ENCODE measurements at places on chromosomes 5 and 9.

DNA sequence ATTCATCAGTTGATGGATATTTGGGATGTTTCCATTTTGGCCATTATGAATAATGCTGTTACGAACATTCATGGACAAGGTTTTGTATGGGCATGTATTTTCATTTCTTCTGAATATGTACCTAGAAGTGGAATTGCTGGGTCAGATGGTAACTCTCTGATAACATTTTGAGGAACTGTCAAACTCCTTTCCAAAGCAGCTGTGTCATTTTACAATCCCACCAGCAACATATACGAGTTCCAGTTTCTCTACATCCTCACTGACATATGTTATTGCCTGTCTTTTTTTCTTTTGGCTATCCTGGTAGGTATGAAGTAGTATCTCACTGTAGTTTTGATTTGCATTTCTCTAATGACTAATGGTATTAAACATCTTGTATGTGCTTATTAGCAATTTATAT is 86.7 kb downstream of the PRKACG start:
- no peak for DNase-seq

DNA sequence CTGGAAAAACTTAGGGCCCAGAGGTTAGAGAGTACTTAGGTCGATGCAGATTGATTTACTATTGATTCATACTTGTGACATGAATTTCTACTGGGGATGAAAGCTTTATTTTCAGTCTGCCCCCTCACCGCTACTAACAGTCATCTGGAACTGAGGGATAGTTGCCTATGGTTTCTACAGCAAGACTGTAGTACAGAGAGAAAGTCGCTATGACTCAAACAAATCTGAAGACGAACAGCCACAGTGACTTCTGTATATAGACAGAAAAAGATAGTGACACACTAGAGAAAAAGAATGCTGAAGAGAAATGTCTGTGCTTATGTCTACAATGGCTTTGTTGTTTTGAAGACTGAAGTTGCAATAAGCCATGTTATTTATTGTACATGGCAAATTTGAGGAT is 17.3 kb downstream of the OR13D1 start:
- DNase-seq, result no peak

DNA sequence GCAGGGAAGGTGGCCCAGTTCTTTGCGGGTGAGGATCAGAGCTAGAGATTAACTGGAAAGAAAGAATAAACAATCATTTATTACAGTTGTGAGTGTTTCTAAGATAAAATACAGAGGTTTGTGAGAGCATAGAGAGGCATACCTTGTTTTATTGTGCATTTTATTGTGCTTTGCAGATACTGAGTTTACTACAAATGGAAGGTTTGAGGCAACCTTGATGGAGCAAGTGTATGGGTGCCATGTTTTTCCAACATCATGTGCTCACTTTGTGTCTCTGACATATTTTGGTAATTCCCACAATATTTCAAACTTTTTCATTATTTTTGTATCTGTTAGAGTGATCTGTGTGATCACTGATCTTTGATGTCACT is 715 bp upstream of the C5orf34 start:
- no peak for DNase-seq

DNA sequence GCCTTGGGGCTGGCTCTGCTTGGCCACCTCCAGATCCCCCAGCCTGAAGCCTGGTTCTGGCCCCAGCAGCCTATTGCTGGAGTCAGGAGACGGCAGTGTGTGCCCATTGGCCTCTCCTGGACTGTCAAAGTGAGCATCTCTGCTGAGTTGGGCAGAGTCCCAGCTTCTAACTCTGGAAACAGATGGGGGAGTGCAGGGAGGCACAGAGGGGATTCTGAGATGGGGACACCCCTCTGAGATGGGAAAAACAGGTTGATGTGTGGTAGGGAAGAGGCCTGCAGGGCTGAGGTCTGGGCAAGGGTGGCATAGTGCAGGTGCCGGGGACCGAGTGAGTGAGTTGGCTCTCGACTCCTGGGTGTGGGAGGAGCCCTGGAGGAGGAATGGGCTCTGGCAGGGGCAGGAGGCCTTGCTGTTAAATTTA is 27.5 kb downstream of the PHF2 start:
- DNase-seq, result no peak

DNA sequence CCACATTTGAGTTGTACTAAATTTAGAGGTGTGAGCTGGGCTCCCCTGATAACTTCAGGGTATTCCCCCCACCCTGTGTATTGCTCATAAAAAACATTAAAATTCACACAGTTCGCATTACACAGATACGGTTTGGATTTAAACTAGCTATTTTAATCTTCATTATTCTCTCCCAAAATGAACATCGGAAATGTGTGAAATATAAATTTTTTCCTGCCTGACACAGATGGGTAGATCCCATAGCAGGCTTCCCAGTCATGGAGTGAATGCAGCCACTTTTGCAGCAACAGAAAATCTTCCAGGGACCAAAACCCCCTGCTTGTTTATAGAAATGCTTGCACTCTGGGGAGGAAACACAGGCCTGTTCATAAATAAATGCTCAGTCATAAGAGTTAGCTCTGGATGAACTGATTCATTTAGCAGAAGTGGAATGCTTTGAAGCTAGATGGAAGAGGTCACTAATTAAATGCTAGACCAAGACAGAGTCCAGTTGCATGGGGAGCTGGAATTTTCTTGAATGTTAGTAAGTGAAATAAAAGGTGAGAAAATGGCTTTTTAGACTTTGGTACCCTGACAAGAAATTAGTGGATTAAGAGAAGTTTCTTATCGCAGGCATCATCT is 115.6 kb downstream of the PDE8B start:
- no peak for DNase-seq

GRCh38 chr9:123169926-123170325 is 98.5 kb downstream of the STRBP start:
- no peak for DNase-seq

DNA sequence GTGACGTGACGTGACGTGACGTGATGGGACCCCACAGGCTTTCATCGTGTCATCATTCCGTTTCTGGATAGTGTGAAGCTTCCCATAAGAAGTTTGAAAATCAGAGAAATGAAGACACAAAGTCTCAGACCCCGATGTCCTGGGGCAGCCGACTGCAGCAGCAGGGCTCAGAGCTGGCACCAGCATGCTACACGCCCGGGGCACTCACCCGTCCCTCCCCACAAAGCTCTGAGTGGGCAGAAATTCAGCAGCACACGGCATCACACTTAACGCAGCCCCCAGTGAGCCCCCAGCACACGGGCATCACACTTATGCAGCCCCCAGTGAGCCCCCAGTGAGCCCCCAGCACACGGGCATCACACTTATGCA is 42.2 kb downstream of the SLC12A7 start:
- no peak for DNase-seq

GRCh38 chr5:19987612-19988361 is at the start of gene CDH18:
CDH18 (minus strand) TSS chr5:19988200; CDS start chr5:19838986, 149,214 bp downstream.
- DNase-seq, result no peak

DNA sequence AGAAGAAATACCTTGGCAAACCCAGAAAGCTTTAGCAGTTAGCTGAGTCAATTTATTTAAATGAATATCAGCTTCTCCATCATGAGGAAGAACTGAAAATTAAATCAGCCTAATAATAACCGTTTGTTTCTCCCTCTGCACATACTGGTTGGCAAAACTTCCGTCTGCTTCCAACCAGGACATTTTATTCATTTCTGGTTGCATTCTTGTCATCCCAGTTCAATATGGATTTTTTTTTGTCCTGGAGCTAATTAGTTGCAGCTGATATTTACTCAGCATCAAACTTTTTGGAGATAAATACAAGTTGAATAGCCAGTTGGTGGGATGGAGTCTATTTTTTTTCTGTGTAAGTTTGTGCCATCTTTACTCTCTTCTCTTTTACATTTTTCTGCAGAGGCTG is 126.5 kb upstream of the GDNF start:
- DNase-seq, result no peak

Measured in stimulated activated CD8-positive, alpha-beta memory T cell treated with anti-CD3 and anti-CD28 coated beads, Interleukin-15, amount 100 ng/mL, for 1 hour (primary cell).